ENCODE measurements at places on chromosomes 1 and 21.

GRCh38 chr1:106608841-106609240, 447.6 kb upstream of the PRMT6 start:
- DNase-seq, result no peak

GRCh38 chr1:202038688-202039346, 28.4 kb downstream of the ELF3 start:
- DNase-seq, result no peak

DNA sequence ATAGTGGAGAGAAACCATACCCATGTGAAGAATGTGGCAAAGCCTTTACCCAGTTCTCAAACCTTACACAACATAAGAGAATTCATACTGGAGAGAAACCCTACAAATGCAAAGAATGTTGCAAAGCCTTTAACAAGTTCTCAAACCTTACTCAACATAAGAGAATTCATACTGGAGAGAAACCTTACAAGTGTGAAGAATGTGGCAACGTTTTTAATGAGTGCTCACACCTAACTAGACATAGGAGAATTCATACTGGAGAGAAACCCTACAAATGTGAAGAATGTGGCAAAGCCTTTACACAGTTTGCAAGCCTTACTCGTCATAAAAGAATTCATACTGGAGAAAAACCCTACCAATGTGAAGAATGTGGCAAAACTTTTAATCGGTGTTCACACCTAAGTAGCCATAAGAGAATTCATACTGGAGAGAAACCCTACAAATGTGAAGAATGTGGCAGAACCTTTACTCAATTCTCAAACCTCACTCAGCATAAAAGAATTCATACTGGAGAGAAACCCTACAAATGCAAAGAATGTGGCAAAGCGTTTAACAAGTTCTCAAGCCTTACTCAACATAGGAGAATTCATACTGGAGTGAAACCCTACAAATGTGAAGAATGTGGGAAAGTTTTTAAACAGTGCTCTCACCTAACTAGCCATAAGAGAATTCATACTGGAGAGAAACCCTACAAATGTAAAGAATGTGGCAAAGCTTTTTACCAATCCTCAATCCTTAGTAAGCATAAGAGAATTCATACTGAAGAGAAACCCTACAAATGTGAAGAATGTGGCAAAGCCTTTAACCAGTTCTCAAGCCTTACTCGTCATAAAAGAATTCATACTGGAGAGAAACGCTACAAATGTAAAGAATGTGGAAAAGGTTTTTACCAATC, 80.0 kb downstream of the JMJD4 start:
- no peak for DNase-seq

DNA sequence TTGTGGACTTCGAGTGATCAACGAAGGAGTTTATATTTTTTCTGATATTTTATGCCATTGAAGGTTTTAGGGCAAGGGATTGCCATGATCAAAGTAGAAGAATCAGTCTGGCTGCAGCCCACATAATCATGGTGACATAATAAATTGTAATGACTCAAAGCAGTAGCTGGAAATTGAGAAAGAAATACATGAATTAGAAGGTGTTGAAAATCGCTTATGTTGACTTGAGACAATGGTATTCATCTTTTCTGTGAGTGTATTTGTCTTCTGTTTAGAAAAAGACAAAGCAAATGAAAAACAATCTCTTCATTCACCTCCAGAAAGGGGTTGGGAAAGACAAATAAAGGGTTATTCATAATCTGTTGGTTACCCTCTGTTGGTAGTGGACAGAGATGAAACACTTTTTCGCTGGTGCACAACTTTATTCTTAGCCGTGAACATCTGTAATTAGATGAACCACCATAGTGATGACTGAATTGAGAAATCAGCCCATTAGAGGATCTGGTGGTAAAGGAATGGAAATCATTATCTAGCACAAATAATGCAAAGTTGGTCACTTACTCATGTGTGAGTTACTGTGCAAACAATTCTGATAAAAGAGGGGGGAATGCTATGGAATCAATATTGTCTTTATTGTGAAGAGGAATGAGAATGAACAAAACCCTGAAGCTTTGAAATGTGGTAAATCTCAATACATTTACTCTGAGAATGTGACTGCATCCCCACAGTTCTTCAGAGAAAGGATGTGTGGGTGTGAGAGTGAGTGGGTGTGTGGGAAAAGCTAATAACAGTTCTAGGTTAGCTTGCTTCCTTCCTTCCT, 121.8 kb downstream of the NTNG1 start:
- no peak for DNase-seq

DNA sequence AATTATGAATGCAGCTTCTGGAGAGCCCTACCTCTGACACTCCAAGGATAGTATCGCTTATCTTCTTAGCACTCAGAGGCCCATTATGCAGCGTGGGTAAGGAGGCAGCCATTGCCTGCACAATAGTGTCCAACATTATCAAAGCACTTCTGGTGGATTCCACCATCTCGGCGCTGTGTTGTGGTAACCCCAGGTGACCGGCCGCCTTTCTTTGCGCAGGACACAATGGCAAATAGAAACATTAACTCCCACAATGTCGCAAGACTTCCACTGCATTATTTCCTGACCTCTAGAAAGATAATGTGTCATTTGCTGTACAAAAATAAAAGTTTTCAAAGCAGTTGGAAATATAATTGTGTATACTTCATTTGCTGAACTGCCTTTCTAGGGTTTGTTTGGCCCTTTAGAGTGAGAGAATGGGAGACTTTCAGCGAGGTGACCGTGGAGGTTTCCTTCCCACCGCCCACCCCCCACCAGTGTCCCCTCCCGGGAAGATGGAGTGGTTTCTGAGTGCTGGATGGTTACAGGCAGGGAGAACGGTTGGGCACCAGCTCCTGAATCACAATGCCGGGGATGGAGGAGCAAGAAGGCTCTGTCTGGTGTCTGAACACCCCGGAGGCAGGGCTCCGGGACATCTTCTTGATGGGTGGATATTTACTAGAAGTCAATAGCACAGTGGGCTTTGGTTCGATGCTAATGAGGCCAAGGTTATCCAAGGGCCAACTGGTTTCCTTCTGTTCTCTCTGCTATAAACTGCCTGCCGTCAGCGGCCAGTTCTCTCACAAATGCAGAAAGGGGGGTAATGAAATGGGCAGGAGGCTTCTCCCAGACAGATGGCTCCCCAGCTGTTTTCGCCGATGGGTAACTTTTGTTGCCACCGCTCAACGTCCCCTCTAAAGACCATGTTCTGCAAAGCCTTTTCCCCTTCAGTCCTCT, 215.4 kb upstream of the PROX1 start:
- no peak for DNase-seq

DNA sequence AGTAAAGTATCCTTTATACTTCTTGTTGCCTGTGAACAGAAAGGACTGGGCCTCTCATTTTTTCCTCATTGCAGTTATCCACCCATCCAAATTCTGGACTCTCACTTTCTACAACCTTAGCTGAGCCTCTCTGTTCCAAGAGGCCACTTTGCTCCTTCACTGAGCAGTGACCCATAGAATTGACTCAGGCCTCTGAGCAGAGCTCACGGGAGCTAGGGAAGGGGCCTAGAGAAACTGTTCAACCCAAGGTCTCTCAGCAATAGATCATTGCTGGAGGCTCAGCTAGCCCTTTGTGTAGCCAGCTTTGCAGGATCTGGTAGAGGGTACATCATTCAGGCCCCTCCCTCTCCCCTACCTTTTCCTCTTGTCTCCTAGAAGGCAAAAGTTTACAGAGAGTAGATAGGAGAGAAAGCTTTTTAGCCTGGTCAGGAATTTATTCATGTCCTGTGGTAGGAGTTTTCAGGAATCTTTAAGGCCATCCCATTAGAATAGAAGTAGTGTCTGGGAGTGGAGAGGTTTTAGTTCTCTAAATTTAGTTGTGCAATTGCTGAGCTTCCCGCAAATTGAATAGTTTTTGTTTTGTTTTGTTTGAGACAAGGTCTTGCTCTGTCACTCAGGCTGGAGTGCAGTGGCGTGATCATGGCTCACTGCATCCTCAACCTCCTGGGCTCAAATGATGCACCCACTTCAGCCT, 6.7 kb downstream of the INTS3 start:
- DNase-seq, result no peak

GRCh38 chr1:155946633-155947219, 5.3 kb downstream of the RXFP4 start:
- DNase-seq, result no peak
